ENCODE measurements at places on chromosomes 4 and X.

- H3K27ac ChIP-seq: no peak overlapping the region
- no peaks in the 10 kb centered on the region for H3K4me1 ChIP-seq
- H3K27me3 ChIP-seq: no peaks in the 10 kb centered on the region
- no peak for DNase-seq
- no peaks in the 10 kb centered on the region for H3K36me3 ChIP-seq
These were observed 49.2 kb downstream of the CENPVL3 start for GRCh38 chrX:51569561-51569960.

GRCh38 chr4:48030470-48030869 is 13.9 kb downstream of the NIPAL1 start:
- DNase-seq: no peak
- H3K36me3 ChIP-seq: no peaks in the 10 kb centered on the region
- H3K27me3 ChIP-seq: no peaks in the 10 kb centered on the region
- no peak overlapping the region for H3K27ac ChIP-seq
- H3K4me1 ChIP-seq: no peaks in the 10 kb centered on the region

- no peaks in the 10 kb centered on the region for H3K27me3 ChIP-seq
- no peak overlapping the region for H3K27ac ChIP-seq
- H3K4me1 ChIP-seq: no peaks in the 10 kb centered on the region
- DNase-seq: no peak
- H3K4me3 ChIP-seq: no peak overlapping the region
These were observed 26.0 kb downstream of the SMAD1 start for GRCh38 chr4:145507636-145508035.

DNA sequence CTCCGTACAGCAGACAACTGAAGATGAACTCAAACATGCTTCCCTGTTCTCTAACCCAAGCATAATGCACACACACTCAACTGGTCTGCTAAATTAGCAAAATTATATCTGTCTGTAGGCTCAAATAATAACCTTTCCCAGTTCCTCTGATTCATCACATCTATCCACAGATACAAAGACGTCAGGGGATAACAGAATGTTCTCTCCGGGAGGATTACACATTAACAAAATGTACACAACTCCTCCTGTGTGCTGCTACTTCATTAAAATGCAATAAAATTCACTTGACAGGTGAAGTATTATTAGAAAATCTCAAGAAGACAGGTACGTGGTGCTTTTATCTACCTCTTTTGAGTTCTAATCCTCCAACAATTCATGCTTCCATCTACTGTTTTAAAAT is 57.4 kb downstream of the FAT1 start:
- no peak overlapping the region for H3K27ac ChIP-seq
- DNase-seq: no peak
- H3K4me1 ChIP-seq: peaks cover 6% of the 10 kb centered on the region
- no peaks in the 10 kb centered on the region for H3K27me3 ChIP-seq
- H3K36me3 ChIP-seq: no peaks in the 10 kb centered on the region

- peak; percentile 92 for DNase-seq
- H3K4me3 ChIP-seq: no peak overlapping the region
- no peaks in the 10 kb centered on the region for H3K36me3 ChIP-seq
- H3K27me3 ChIP-seq: no peaks in the 10 kb centered on the region
- no peaks in the 10 kb centered on the region for H3K4me1 ChIP-seq
These were observed 1.5 kb downstream of the CASP6 start for GRCh38 chr4:109701566-109702410.

GRCh38 chrX:17744896-17745523 is 7.7 kb downstream of the SCML1 start:
- DNase-seq: peak; percentile 0
- H3K36me3 ChIP-seq: no peaks in the 10 kb centered on the region
- H3K4me3 ChIP-seq: no peak overlapping the region
- no peaks in the 10 kb centered on the region for H3K27me3 ChIP-seq
- no peaks in the 10 kb centered on the region for H3K4me1 ChIP-seq
- H3K27ac ChIP-seq: no peak overlapping the region

DNA sequence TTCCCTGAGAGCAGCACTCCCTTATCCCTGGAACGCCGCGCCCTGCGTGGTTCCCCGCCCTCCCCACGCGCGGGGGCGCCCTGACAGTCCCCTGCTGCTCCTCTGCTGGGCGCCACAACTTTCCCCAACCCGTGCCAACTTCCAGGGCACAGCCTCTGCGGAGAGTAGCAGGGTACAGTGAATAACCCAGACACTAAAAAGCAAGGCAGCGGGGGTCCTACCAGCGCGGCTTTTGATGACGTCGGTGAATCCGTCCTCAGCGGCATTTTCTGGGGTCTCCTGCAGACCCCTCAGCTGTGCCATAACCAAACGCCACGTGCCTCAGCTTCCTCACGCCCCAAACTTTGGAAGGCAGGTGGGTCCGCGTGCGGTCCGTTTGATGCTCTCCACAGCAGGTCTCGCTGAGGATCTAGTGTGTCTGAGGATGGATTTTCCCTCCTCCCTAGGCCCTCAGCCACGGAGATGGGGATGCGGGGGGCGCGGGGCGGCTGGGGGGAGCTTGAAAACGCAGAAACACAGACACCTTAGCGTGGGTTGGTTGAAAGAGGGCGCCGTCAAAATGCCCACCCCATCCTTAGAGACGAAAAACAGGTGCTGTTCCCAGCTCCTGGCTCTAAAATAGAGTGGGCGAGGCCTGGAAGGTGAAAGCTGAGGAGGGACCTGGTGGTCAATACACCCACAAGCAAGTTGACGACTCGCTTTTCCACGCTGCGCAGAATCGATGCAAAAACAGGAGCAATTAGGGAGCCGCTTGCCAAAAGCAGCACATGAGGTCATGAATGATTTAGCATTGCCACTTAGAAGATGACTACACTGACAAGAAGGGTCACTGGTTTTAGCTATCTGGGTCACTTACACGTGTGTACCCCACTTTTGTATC is 405.6 kb downstream of the FAM47A start:
- no peak overlapping the region for H3K27ac ChIP-seq
- no peak for DNase-seq
- no peaks in the 10 kb centered on the region for H3K27me3 ChIP-seq
- H3K36me3 ChIP-seq: no peaks in the 10 kb centered on the region
- no peaks in the 10 kb centered on the region for H3K4me1 ChIP-seq

DNA sequence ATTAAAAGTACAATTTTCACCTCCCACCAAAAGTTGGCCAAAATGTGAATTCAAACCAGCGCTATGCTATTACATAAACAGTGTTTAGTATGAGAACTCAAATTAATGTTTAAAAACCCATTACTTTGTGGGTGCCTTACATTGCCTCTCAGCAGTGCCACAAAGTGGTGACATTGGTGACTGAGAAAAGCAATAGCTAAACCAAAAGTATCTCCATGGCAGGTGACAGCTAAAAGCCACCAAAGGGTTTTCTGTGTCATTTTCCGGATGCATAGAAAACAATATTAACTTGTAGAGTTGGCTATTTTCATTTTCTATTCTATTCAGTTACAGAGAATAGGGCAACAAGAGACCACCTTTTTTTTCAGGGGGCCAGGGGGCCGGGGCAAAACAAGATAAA is 261.2 kb downstream of the MAPK10 start:
- no peak overlapping the region for H3K27ac ChIP-seq
- H3K36me3 ChIP-seq: no peaks in the 10 kb centered on the region
- H3K4me1 ChIP-seq: no peaks in the 10 kb centered on the region
- no peaks in the 10 kb centered on the region for H3K27me3 ChIP-seq

DNA sequence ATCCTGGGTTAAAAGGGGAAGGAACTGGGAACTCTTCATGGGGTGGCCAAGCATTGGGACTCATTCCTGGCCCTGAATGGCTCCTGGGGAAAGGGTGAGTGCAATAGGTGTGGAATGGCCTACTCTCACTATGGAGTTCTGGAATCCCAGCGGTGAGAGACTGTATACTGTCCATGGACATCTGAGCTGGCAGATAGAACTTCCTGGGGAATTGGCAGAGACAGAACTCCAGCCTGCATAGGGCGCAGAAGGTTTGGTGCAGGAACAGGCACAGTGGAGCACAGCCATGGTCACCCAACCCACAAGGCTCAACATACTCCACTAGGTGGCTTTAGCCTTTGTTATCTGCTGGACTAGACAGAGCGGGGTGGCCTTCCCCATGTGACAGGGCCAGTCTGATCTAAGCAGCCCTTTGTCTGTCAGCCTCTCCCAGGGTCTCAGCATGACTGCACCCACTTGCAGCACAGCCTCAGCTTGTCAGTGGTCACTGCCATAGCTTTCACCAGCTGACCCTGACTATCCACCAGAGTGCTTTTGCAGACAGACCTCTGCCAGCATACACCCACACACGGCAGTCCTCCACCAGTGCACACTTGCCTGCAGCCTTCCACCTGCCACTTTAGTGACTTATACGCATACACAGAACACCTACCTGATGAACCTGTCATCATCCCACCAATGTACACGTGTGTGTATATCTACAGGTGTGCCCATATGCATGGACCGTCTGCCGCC is 48.4 kb downstream of the TECRL start:
- H3K27ac ChIP-seq: no peak overlapping the region
- no peak for DNase-seq
- H3K27me3 ChIP-seq: no peaks in the 10 kb centered on the region
- H3K4me3 ChIP-seq: no peak overlapping the region
- no peaks in the 10 kb centered on the region for H3K36me3 ChIP-seq

DNA sequence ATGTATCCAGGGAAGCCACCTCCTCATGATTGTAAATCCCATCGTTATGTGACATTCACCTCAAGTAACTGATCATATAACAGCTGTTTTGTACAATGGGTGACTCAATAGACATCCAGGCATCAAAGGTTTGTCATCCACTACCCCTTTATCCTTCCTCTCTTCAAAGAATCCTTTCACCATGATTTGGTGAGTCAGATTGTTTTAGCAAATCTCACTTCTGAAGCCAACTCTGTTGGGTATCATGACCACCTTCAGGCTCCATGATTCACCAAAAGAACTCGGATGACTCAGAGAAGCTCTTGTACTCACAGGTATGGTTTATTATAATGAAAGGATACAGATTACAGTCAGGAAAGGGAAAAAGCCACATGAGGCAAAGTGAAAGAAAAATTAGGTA is 132.1 kb downstream of the PWWP3B start:
- no peak for DNase-seq
- H3K27ac ChIP-seq: no peak overlapping the region
- no peak overlapping the region for H3K4me3 ChIP-seq
- H3K36me3 ChIP-seq: no peaks in the 10 kb centered on the region
- no peaks in the 10 kb centered on the region for H3K4me1 ChIP-seq

DNA sequence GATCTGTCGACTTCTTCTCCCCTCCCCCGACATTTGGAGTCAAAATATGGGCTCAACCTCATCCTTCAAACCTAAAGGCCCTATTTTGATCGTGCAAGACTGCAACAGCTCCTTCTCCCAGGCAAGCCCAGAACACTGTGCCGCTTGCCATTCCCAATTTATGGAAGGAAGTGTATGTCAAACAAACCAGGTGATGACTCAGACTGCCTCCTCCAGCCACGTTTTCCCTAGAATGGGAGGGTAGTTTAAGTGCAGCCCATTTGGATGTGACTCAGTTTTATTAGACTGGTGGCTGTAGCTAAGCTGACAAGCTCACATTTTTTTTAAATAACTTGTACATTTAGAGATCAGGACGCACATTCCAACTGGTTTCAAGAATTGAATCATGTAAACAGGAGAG is 570.4 kb upstream of the DIPK2B start:
- H3K27me3 ChIP-seq: no peaks in the 10 kb centered on the region
- no peak for DNase-seq
- no peak overlapping the region for H3K4me3 ChIP-seq
- no peaks in the 10 kb centered on the region for H3K4me1 ChIP-seq
- H3K27ac ChIP-seq: no peak overlapping the region
- H3K36me3 ChIP-seq: no peaks in the 10 kb centered on the region

DNA sequence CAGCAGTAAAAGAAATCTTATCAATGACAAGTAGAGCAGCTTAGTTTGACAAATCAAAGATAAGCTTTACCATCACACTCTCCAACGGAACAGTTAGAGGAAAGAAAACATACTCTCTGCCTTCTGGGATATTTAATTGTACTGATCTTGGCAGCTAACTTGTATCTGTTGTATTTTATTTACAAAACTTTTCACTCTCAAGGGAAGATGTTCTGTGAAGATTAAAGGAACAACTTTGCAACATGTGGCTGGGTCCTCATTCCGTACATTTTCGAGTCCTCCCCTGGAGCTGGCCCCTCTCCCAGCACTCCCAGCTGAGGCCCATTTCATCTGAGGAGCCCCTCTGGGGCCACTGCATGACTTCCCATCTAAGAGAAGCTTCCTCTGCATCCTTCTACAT is 74.4 kb downstream of the RPS3A start:
- no peak overlapping the region for H3K27ac ChIP-seq
- H3K27me3 ChIP-seq: no peaks in the 10 kb centered on the region
- DNase-seq: no peak
- H3K4me3 ChIP-seq: no peak overlapping the region
- H3K4me1 ChIP-seq: no peaks in the 10 kb centered on the region

GRCh38 chr4:183602557-183603027 is 56.4 kb downstream of the RWDD4 start:
- H3K4me3 ChIP-seq: no peak overlapping the region
- no peaks in the 10 kb centered on the region for H3K27me3 ChIP-seq

GRCh38 chrX:73930300-73930699 is 367.3 kb downstream of the CHIC1 start:
- H3K27me3 ChIP-seq: no peaks in the 10 kb centered on the region
- DNase-seq: no peak
- H3K4me3 ChIP-seq: no peak overlapping the region
- H3K27ac ChIP-seq: no peak overlapping the region

- H3K4me3 ChIP-seq: no peak overlapping the region
- no peaks in the 10 kb centered on the region for H3K36me3 ChIP-seq
- DNase-seq: no peak
- H3K27ac ChIP-seq: no peak overlapping the region
- H3K27me3 ChIP-seq: no peaks in the 10 kb centered on the region
These were observed 220.3 kb upstream of the CTSO start for GRCh38 chr4:156173937-156174336.

DNA sequence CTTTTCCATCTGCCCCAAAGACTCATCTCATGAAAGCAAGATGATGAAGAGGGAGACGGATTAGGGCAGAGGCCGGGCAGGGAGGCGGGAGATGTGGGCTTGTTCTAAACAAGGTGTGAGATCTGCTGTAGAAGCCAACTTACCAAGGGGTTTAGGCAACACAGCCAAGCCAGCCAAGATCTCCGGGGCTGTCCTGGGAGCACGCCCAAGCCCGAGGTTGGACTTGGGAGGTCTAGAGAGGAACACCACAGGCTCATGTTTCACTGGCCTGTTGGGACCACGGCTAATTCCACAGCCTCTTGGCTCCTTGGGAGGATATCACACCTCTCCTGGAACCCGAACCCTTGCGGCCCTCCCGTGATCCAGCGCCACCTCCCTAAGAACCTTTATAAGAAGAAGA is 171.4 kb downstream of the CRLF2 start:
- H3K4me1 ChIP-seq: no peaks in the 10 kb centered on the region
- no peaks in the 10 kb centered on the region for H3K36me3 ChIP-seq
- no peak overlapping the region for H3K27ac ChIP-seq
- DNase-seq: no peak
- H3K4me3 ChIP-seq: no peak overlapping the region

GRCh38 chrX:25288676-25289075 is 272.9 kb upstream of the ARX start:
- H3K4me3 ChIP-seq: no peak overlapping the region
- H3K4me1 ChIP-seq: no peaks in the 10 kb centered on the region
- H3K27me3 ChIP-seq: no peaks in the 10 kb centered on the region
- no peak for DNase-seq
- H3K27ac ChIP-seq: no peak overlapping the region

- H3K27ac ChIP-seq: no peak overlapping the region
- H3K4me1 ChIP-seq: no peaks in the 10 kb centered on the region
- H3K27me3 ChIP-seq: no peaks in the 10 kb centered on the region
- H3K4me3 ChIP-seq: no peak overlapping the region
- no peaks in the 10 kb centered on the region for H3K36me3 ChIP-seq
These were observed 12.2 kb upstream of the EDA start for GRCh38 chrX:69603566-69604194.
